ENCODE measurements at places on chromosomes 11 and 22.

DNA sequence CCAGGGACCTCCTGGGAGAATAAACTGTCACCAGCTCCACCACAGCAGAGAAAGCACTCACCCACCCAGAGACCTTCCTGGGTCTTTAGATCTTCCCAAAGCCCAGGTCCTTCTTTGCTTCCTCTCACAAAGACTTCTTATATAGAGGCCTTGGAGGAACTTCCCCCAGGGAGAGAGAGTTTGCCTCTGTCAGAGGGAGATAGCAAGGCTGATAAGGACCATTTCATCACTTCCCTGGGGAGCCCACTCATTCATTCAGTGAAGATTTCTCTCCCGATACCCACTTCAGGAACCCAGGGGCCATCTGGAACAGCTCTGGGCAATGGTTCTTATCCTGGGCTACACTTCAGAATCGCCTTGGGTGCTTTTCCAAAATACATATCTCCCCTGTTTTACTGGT is at the start of gene PRG2:
TSS of gene PRG2 (minus strand) at position 116 of the 400 bp plus-strand sequence. CDS start 706 bp downstream, outside the sequence.
- no peak for DNase-seq

GRCh38 chr22:37234736-37235711 is 9.0 kb downstream of the RAC2 start:
- DNase-seq, result no peak

- DNase-seq, result peak; percentile 59
Observed at GRCh38 chr11:64234647-64235379, 429 bp downstream of the VEGFB start.

- no peak for DNase-seq
Observed at GRCh38 chr11:117424781-117425180, 97.1 kb downstream of the CEP164 start.

- DNase-seq, result no peak
Observed at GRCh38 chr11:12243911-12244550, 133.3 kb upstream of the PARVA start.

DNA sequence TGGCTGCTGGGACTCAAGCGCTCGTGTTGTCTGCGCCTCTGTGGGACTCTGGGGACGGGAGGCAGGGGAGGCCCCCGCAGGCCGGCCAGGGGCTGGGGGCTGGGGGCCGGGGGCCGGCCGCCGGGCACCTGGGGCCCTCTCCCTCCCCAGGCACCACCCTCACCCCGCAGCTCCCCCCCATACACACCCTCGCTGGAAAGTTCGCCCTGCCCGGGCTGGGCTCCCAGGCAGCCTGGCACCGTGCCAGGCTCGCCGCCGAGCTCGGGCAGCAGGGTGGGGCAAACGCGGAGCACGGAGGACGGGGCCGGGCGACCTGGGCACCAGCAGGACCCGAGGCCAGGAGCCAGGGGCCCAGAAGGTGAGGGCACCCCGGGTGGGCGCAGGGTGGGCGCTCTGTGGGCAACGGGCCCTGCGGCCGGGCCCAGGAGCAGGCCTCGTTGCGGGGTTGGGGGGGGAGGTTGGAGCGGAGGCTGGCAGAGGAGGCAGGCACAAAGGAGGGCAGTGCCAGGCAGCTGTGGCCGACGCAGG is 76.7 kb upstream of the WNT7B start:
- DNase-seq, result peak; percentile 45

DNA sequence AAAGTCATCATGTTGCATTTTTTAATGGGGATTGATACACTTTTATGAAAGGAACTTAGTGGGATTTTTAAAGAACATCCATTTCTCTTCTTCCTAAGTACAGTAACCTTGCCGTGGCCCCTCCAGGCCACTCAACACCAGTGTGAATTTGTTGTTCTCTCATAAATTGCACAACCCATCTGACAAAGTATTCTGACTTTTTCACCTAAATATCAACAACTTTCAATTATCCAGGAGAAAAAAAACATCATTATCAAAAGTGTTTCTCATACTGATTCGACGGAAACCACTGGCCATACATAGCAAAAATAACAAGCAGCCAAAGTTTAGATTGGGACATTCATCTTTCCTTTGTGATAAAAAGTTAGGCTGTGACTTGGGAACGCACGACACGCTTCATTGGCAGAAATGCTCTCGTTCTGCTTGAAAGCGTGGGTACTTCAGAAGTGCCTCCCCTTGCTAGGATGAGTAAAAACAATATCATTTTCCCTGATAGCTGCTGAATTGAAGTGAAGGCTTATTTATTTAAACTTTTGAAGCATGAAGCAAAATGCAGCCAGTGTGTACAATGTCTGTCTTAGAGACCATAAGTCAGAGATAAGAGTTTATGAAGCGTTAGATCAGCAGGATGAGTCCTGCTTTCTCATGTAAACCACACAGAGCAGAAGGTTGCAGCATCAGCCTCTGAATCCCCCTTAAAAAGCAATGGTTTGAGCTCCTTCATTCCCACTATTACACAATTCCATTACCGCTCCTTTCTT is 20.6 kb upstream of the EIF3M start:
- no peak for DNase-seq

DNA sequence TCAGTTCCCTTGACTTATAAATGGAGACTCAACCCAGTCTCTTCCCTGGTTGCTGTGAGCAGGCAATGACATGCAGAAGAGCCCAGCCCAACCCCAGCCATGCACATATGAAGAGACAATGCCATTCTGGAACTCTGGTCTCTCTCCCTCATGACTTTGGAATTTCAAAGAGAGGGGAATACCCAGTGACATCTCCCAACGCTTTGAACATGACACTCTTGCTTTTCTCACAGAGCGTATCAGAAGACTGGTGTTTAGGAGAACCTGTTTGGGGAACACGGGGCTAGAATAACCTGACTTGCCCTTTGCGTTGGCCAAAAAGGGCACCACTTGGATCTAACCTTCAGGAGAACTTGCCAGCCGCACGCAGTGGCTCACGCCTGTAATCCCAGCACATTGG is 12.9 kb downstream of the RANGAP1 start:
- DNase-seq, result no peak

- no peak for DNase-seq
Observed at GRCh38 chr22:44386386-44387035, 73.8 kb upstream of the SHISAL1 start.

GRCh38 chr11:16942342-16942741 is 71.9 kb downstream of the PLEKHA7 start:
- no peak for DNase-seq

GRCh38 chr11:124747406-124748099 is 4.5 kb downstream of the VSIG2 start:
- no peak for DNase-seq

- DNase-seq, result no peak
Observed at GRCh38 chr11:65525546-65526480, 930 bp downstream of the SCYL1 start.

- DNase-seq, result no peak
Observed at GRCh38 chr22:46108564-46109473, 41.5 kb upstream of the PPARA start.

GRCh38 chr11:96413408-96413807 is 23.6 kb downstream of the JRKL start:
- DNase-seq, result no peak

DNA sequence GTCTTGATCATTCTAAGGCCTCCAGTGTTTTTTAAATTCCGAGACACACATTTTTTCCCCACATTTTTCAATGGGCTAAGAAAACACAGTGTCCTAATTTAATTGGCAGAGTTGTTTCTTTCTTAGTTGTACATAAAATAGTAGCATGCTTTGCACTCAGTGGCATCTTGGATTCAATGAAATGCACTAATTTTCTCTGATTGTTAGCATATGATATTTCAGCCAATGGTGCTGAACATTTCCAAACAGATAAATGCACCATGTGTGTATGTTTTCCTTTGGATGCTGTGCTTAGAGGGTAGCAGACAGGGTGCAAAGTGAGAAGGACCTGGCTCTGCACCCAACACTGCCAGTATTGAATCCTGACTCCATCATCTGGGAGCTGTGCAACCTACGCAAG is 103.5 kb downstream of the LDLRAD3 start:
- no peak for DNase-seq

GRCh38 chr22:39545386-39546365 is 13.1 kb upstream of the RPS19BP1 start:
- peak; percentile 53 for DNase-seq

GRCh38 chr22:17012267-17012666 is 4.2 kb upstream of the GAB4 start:
- DNase-seq, result no peak

- DNase-seq, result no peak
Observed at GRCh38 chr11:30568931-30569330, 17.2 kb downstream of the MPPED2 start.

DNA sequence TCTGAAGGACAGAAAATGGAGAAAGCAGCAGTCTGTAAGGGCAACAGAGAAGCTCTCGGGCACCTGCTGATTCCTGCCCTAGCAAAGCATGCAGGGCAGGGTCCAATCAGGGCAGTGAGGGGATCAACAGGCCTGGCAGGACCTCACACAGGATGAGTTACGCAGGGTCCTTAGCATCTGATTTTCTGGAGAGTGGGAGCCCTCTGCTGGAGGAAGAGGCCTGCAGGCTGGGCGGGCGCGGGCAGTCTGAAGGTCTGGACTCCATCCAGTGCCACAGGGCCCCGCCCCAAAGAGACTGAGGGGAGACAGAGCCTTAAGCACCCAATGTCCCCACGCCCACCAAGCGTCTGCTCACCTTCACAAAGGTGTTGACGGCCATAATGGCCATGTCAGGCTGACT is 28.9 kb downstream of the AP1B1 start:
- DNase-seq, result no peak

DNA sequence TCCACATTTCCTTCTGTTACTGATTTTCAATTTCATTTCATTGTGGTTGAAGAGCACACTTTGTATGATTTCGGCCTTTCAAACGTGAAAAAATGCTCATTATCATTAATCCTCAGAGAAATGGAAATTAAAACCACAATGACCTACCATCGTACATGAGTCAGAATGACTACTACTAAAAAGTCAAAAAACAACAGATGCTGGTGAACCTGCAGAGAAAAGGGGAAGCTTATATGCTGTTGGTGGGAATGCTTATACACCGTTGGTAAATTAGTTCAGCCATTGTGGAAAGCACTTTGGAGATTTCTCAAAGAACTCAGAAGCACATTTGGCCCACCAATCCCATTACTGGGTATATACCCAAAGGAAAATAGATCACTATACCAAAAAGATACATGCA is 57.6 kb downstream of the DLG2 start:
- DNase-seq, result no peak

- DNase-seq, result peak; percentile 18
Observed at GRCh38 chr11:114080219-114080618, 20.7 kb downstream of the ZBTB16 start.

DNA sequence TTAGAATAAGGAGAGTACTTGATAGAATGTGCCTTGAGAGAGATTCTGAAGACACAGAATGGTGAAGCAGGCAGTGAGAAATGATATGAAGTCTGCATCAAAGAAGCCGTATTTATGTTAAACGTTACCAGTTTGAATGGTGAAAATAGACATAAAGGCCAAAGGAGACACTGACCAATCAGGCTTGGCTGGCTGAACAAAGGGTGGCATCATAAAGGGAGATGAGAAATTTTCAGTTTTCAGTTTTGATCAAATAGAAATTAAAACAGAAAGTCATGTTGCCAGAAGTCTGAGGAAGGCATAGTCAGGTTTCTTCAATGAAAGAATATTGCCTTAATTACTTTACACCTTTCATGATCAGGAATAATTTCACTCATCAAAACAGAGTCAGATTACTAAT is 6.6 kb downstream of the OR51F1 start:
- DNase-seq, result no peak

- DNase-seq, result no peak
Observed at GRCh38 chr11:36577859-36578258, 10.1 kb downstream of the RAG1 start.

GRCh38 chr11:69715446-69715845 is 11.6 kb upstream of the FGF19 start:
- no peak for DNase-seq

GRCh38 chr11:69699213-69699612 is 4.6 kb downstream of the FGF19 start:
- DNase-seq, result no peak

- DNase-seq, result no peak
Observed at GRCh38 chr11:58493676-58494075, 14.2 kb downstream of the OR5B21 start.

DNA sequence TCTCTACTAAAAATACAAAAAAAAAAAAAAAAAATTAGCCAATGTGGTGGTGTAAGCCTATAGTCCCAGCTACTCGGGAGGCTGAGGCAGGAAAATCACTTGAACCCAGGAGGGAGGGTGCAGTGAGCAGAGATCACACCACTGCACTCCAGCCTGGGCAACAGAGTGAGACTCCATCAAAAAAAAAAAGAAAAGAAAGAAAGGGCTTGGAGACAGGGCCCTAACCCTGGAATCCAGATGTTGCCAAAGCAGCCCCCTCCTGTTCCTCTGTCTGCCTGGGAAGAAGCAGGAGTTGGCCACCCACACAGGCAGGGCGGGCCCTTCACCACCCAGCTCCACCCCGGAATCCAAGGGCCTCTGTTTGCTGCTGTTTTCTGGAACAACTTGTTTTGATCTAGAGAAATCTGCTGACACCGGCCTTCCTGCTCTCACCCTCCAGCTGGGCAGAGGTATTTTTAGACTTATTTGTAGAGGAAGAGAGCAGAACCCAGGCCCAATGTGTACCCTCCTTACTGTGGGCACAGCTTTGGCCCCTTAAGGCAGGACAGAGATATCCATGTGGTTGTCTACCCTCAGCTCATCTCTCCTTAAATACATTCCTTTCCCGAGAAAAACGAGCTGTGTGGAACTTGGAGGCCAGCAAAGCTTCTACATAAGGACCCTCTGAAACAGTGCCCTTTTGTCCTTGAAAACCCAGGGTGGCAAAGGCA is 2.7 kb upstream of the NEAT1 start:
- peak; percentile 60 for DNase-seq

DNA sequence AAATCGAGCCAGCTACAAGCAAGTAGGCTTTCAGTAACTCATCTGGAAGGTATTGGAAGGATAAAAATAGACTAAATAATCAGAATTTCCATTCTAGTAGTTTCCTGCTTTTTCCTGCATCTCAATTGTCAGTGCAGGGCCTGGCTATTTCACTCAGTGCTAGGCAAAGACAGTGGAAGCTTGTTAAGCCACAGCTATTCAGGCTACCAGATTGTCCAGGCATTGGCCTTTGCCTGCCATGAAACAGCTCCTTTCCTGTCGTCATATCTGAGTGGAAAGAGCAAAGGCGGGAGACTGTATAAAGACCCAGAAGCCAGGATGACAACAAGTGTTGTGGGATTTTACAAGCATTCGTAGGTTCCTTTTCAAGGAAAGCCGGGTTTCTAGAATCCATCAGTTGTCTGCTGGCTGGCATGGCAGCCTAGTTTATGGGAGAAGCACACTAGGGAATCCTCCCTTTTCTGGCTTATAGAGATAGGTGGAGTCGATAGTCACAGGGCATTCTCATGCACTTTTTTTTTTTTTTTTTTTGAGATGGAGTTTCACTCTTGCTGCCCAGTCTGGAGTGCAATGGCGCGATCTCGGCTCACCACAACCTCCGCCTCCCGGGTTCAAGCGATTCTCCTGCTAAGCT is 2.0 kb upstream of the TNRC6B start:
- no peak for DNase-seq

Data from stimulated activated naive CD4-positive, alpha-beta T cell treated with Interleukin-2 at 50 U/mL for 16 hours (primary cell).